ENCODE measurements at places on chromosomes 7 and 10.
A peak's percentile ranks its signal among the peaks of the same experiment; 100 is the strongest.

- no peak for DNase-seq
These were observed 20.0 kb upstream of the TNS3 start for GRCh38 chr7:47601881-47602249.

GRCh38 chr10:70925377-70926225 lies 37.2 kb upstream of the PCBD1 start:
- peak; percentile 43 for DNase-seq

DNA sequence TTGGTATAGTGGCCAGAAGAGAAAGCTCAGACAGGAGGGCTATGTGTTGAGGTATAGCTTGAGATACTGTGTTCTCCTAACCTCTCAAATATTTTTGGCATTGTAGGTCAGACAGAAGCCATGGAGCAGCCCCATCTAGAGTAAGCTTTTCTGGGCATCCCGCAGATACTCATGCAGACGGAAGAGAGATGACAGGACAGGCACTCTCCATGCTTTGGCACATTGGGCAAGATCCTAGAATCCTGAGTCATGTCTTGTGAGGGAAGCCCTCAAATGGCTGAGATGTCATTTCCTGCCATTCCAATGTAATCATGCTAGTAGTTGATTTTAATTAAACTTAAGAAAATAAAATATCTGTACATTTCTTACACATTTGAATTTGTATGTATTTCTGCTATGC lies 16.8 kb upstream of the KIF20B start:
- no peak for DNase-seq

- no peak for DNase-seq
These were observed 1126.2 kb downstream of the TYW1 start for GRCh38 chr7:68122801-68123200.

DNA sequence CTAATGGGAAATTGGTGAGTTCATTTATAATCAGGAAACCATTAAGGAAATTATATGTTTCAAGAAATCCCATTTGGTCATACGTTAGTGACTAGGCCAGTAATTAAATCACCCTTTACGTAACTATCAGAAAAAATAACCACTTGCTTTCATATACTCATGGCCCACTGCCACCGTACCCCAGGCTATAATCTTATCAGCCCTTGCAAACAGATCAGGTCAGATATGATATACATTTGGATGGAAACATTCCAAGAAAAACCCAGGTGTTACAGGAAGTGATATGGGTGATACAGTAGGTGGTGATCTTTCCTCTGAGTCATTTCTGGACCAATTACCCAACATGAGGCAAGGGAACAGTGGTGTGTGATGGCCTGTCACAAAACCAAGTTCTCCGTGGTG lies 481.0 kb upstream of the SEMA3A start:
- no peak for DNase-seq

GRCh38 chr10:100881556-100882213 lies 31.1 kb upstream of the SLF2 start:
- DNase-seq = no peak

DNA sequence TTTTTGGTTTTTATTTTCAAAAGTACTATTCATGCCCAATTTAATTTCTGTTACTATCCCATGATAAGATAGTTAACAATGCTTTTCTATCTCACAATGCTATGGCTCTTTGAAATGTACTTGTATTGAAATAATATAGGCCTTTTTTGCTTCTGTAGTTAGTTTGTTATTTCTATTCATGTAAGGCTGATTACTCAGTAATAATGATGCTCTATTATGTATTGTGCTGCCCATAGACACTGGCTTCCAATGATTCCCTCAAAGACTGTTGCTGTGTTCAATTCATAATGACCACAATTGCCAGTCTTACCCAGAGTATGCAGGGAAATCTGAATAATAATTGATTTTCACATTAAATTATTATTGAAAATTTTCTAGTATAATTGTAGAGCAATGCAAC lies 155.5 kb upstream of the POT1 start:
- no peak for DNase-seq

DNA sequence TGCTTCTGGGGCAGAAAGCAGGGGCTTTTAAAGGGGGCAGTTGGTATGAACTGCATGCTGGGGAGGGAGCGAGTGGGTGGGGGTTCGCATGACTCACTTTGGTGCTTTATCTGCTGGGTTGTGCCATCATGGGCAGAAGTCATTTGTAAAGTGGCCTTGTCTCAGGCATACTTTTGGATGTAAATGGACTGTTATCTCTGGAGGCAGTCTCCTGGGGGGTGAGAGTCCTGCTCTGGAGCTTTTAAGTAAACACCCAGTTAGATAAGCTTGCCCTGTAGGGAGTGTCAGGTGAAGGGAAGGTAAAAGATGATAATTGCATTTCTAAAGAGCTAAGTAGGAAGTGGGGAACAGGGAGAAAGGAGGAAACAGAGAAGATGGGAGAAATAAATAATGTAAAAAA lies 1.6 kb upstream of the GSTO1 start:
- DNase-seq = no peak

- no peak for DNase-seq
These were observed 79.1 kb upstream of the RET start for GRCh38 chr10:42997849-42998165.

GRCh38 chr10:15539262-15539661 lies 168.2 kb upstream of the FAM171A1 start:
- no peak for DNase-seq

- no peak for DNase-seq
These were observed 154.0 kb upstream of the PPP2R2D start for GRCh38 chr10:131746785-131747184.

DNA sequence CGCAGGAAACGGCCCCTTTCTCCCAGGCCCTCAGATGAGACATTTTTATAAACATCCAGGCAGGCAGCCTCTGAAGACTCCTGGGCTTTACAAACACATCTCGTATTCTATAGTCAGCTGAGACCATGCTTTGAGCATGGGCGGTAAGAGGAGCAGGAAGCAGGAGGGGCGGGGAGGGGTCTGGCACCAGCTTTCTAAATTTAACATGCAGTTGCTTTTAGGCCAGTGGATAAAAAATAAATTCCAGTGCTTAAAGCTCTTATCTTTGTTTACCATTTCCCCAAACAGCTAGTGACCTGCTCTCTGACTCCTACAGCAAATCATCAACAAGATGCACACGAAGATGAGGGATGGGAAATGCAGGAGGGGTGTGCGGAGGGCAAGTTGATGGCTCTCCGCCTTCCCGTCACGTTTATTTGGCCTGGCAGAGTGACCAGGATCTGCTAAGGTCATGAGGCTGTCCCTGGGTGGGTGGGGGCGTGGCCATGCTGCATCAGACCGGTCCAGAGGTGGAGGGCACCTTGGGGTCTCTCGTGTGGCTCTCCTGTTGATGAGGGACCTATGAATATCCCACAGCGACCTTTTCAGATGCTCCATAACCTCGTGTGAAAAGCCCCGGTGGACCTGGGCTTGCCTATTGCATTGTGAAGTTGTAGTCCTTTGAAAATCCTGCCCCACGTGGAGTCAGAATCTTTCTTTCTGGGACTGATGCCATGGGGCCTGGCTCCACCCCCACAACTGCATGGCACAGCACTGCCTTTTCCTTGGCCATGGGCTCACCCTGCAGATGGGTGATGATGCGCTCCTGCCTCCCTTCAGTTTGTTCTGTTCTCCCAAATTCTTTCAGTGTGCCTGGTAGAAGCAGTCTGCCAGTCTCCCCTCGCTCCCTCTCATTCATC lies 67.5 kb downstream of the PARP12 start:
- DNase-seq = no peak
